SK-N-SH treated with all-trans-retinoic acid at 6 μM for 48 hours (cell line): ENCODE measurements at places on chromosomes 1 and 21.

- peak; percentile 96 for ATAC-seq
Observed at GRCh38 chr1:197356723-197357533, 88.9 kb downstream of the CRB1 start.

GRCh38 chr1:182570611-182570970, 18.5 kb downstream of the RNASEL start:
- no peak for ATAC-seq

DNA sequence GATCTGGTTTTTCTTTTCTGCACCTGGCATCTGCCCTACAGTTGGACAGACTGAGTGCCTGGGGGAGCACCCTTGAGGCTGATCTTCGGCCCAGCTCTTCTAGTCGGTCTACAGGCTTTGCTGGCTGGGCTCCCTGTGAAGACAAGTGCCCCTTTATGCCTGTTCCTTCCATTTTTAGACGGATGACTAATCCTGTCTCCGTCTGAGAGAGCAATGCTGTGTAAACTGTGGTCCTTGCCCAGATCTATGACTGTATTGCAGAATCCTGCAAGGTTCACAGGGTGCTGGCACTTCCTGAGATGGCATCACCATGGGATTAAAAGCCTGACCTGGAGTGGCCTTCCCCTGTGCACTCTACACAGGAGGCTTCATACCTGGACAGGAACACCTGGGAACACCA, 47.6 kb upstream of the SAMD13 start:
- peak; percentile 98 for ATAC-seq

DNA sequence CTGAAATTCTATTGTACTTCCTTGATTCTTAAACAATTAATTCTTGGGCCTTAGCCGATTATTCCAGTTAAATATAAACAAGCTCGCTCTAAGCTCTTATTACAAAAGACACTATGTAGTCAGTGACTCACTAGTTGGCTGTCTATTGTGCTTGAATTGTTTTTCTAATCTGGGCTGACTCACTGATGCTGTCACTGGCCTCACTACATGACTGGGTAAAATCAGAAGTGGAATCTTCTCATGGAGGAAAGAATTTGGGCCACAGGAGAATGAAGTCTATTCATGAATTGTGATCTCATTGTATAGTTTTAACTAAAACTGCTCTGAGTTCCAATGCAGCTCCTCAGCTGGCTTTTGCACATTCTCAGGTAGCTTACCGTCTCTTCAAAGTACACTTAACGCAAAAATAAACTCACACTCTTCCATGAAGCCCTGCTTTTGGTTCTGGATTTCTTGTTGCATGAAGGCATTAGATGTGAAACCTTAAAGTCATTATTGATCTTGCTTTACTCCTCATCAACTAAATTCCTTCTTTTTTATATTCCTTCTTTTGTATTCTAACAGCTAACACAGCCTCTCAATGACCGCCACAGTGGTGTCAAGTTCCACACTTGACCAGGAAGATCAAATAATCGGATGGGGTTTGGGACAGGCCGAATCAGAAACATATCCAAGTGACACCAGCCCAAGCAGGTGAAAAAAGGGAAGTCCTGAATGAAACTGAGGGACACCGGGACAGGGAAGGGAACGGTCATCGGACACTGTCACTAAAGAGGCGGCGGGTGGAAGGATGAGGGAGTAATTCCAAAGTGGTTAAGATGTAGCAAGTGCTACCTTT, 80.9 kb upstream of the LBR start:
- ATAC-seq: peak; percentile 96

DNA sequence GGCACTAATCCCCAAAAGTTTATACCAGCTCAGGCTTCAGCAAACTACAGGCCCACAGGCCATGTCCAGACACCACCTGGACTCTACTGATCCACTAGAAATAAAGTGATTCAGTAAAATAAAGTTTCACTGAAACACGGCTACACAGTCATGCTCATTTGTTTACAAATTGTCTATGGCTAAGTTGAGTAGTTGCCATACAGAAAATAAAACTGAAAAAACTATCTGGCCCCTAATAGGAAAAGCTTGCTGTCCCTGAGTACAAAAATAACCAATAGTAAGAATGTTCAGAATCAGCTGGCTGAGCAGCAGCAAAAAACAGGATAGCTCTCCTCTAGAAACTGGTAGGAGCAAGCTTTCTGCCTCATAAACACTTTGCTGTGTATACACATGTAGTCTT, 221.5 kb downstream of the RERE start:
- ATAC-seq: no peak

DNA sequence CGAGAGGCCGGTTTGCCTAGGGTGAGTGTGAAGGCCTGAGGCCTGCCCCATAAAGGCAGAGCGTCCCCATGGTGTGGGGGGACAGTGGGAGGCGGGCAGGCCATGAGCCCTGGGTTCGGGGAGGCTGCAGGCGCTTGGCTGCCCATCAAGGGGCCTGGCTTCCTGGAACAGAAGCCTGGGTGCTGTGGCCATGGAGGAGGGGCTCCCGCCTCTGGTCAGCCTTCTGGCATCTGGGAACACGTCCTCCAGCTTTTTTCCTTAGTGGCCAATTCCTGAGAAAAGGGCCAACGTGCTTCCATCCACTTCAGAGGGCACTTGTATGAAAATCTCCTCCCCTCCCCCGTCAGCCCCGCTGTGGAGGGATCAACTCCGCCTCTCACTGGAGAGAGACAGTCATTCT, 58.7 kb downstream of the PRDM16 start:
- ATAC-seq: no peak

GRCh38 chr1:76727520-76727919, 139.8 kb upstream of the ST6GALNAC5 start:
- ATAC-seq: no peak

- ATAC-seq: peak; percentile 49; the same call in 2 of the 3 replicates
Observed at GRCh38 chr1:99407018-99407417, 142.7 kb downstream of the PLPPR4 start.

GRCh38 chr1:191348328-191348727, 809.9 kb upstream of the RGS18 start:
- ATAC-seq: no peak

- no peak for ATAC-seq
Observed at GRCh38 chr1:241156231-241156965, 200.6 kb downstream of the RGS7 start.

DNA sequence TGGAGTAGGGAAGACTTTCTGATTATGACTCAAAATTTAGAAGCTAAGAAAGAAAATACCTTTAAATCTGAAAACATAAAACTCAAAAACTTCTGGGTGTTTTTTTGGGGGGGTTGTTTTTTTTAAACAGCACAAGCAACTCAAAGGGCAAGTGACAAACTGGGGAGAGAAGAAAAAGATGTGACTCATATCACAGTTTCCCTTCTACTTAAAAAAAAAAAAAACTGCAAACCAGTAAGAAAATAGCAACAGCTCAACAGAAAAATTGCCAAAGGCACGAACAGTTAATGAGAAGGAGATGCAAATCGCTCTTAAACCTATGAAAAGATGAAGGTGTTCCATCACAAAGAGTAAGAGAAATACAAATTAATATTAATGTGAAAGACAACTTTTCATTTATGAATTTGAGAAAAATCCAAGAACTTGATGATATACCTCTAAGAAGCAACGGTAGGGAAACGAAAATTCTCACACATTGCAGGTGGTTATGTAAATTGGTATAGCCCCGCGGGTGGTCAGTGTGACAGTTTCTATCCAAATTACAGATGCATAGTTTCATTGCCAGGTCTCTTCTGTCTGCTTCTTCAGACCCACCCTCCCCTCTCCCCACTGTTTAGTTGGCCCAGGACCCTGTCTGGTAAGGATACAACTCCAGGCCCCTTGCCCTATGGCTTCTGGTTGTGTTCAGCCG, 9.0 kb downstream of the IFNAR2 start:
- no peak for ATAC-seq

DNA sequence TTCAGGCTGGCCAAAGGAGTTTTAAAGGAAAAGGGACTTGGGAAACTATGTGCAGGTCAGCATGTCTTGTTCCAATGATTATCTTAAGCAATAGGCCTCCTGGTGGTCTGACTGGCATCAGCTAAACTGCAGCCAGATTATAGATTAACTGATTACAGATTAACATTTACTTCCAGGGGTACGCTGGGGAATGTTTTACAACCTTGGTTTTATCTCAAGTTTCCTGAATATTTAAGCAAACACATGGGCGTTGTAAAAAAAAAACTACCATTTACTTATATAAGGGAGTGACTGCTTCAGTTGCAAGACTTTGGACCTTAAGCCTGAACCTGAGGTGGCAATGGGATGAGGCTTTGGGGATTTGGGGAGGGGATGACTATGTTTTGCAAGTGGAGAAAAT, 600.6 kb upstream of the B3GALT2 start:
- ATAC-seq: no peak

GRCh38 chr1:8664887-8665286, 152.6 kb downstream of the RERE start:
- ATAC-seq: no peak
